ENCODE measurements at places on chromosomes 3 and 15.

DNA sequence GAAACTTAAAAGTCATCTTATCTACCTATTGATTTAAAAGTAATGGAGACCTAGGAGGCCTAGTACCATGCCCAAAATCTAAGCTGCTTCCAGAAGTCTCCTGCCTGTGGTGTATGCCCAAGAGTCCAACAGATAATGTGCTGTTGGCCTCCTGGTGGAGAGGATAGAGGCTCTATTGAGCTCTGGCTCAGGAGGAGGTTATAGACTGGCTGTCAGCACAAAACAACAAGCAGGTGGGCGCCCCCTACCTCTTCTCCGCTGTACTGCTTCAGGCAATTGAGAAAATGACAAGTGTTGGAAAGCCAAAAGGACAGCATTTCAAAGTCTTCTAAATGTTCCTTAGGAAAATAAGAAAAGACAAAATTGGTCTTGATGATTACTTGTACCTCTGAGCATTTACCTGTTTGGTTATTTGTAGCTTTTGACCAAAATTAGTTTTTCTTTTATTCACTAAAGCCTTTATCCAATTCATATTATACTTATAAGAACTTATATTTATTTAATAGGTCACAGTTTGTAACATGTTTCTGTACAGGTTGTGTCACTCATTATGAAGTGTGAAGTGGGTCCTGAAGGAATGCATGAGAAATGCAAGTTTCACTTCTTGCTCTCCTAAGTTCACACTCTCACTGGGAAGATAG, 17.2 kb upstream of the GNB5 start:
- peak; percentile 86 for DNase-seq

GRCh38 chr3:14369675-14370669, 32.4 kb upstream of the SLC6A6 start:
- no peak for DNase-seq

GRCh38 chr15:25767356-25768151, 95.6 kb downstream of the ATP10A start:
- DNase-seq = no peak

- no peak for DNase-seq
These were observed 263.7 kb downstream of the GBE1 start for GRCh38 chr3:81497572-81498251.

DNA sequence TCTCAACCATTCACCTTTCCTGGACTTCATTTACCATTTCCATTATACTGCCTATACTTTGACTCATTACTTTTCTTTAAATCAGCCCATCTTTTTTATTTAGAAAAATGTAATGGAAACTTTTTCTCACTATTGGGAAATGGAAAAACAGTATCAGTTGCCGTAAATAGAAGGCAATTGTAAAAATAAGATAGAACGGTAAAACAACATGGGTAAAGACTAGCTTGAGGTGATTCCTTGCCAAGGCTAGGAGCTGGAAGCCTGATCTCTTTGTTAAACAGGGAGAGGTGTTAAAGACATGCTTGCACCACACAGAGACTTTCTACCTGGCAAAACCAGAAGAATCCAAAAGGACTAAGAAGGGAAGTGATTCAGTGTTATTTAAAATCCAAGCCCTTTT, 5.9 kb downstream of the FGD5 start:
- DNase-seq = no peak

- DNase-seq = peak; percentile 51
These were observed 1.0 kb upstream of the ATP2C1 start for GRCh38 chr3:130892759-130893375.

GRCh38 chr3:8736436-8736835, 2.8 kb downstream of the CAV3 start:
- DNase-seq = no peak

DNA sequence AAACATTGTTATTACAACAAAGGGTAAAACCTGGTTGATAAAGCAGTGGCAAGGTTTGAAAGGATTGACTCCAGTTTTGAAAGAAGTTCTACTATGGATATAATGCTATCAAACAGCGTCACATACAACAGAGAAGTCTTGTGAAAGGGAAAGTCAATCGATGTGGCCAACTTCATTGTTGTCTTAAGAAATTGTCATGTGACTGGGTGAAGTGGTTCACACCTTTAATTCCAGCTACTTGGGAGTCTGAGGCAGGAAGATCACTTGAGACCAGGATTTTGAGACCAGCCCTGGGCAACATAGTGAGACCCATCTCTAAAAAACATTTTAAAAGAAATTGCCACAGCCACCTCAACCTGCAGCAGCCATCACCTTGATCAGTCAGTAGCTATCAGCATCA, 6.2 kb upstream of the LXN start:
- no peak for DNase-seq

GRCh38 chr3:197465996-197466549, 89.7 kb downstream of the BDH1 start:
- no peak for DNase-seq
